ENCODE measurements at places on chromosomes 3 and 15.

GRCh38 chr3:41158947-41159346 lies 40.4 kb upstream of the CTNNB1 start:
- no peak for DNase-seq

GRCh38 chr3:58999134-58999773 lies 50.6 kb downstream of the CFAP20DC start:
- no peak for DNase-seq

DNA sequence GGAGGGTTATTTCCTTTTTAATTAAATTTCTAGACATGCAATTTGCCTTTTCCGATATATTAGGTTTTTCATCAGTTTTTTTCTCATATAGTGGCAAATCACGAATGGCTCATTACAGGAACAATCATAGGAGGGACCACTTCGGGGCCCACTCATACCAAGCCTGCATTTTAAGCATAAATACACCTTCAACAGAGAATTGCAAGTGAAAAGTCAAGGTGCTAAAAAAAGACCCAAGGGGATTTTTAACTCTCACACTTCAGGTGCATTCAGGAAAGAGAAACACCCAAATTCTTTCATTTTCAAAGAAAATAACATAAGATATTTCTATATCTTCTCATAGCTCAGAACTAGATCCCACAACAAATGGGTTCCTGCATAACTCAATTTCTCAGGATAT lies 979.6 kb upstream of the NR2F2 start:
- no peak for DNase-seq

DNA sequence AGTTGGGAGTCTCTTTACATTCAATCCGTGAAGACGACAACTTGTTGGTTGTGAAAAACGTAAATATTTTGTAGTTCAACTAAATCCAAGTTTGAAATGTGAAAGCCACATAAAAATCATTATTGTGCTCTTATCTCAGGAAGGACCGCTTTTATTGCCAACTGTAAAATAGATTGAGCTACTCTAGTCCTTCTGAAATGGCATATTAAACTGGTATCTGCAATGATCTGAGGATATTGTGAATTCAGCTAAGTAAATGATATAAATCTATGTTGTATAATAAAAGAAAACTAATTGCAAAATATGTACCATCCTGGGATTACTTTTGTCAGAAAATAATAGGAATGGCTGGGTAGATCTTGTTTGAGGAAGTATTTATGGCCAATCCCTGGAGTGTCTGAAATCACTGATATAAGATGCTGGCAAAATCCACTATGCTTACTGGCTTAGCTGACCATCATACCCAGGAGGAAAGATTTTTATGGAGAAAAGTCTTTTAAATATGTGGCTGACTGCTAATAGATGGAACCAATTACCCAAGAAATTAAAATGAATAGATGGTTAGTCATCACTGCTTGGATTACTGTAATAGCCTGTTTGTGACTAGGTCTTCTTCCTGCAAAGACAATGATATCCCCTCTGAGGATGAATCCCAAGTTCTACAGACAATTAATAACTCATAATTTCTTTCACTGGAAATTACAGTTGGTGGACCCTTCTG lies 191.8 kb downstream of the SEMA6D start:
- no peak for DNase-seq

- DNase-seq: no peak
Measured at GRCh38 chr3:8112587-8112986, 389.0 kb upstream of the LMCD1 start.

GRCh38 chr3:138457863-138458735 lies 23.7 kb downstream of the ESYT3 start:
- peak; percentile 53 for DNase-seq

GRCh38 chr15:28106294-28107110 lies 7.4 kb upstream of the OCA2 start:
- DNase-seq: peak; percentile 84

DNA sequence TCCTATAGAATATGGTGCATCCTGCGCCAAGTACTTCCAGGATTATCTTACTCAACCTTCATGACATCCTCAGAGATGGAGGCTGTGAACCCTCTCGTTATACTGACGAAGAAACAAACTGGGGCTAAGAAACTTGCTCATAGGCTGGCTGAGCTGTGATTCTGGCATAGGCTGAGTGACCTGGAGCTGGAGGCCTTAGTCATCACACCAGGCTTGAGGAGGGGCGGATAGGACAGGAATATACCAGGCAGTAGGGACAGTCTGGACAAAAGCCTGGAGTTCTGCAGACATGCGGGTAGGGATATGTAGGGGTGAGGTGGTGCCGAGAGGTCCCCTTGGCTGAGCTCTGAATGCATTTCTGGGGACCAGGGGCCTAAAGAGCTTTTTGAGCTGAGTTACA lies 18.1 kb downstream of the HEMK1 start:
- DNase-seq: no peak

DNA sequence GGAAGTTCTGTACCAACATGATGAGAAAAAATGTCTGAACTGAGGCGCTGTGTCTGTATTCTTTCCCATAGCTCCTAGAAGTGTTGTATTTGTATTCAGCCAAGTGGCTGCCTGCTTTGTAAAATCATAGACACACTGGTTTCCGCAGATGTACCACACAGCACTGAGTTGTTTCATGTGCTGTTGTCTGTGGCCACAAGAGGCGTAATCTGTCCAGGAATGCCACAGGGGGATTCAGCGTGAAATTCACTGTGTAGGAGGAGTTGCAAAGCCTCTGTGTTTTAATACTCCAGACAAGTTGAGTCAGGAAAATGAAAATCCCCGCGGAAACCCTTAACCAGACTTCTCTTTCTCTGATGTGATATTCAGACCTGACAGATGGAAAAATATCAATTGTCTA lies 462.2 kb downstream of the NSUN3 start:
- DNase-seq: no peak

DNA sequence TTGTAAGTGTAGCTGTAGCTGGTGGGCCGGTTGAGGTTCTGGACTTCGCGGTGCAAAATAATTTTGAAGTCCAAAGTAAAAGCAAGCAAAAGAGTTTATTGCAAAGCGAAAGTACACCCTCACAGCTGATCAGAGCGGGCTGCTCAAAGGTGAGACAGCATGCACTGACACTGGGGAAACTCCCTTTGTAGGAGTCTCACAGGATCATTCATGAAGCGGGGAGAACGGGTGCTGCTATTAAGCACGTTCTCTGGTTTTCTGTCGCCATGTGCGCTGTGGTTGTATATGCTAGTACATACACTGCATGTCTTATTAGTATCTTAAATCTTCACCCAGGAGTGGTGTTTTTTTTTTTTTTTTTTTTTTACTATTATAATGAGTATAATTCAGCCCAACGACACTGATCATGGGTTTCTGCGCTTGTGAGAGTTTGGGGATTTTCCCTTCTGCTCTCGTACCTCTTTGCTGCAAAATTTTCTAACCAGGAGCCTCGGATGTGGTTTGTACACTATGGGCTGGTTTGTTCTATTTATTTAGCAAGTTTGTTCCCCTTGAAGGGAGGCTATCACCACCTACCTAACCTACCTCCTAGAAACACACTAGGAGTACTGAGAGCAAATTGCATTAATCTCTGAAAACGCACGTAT lies 1.4 kb upstream of the AP4E1 start:
- peak; percentile 19 for DNase-seq

- DNase-seq: no peak
Measured at GRCh38 chr3:73437828-73438227, 186.9 kb downstream of the PDZRN3 start.

- DNase-seq: peak; percentile 88
Measured at GRCh38 chr3:128698211-128699047, 27.6 kb upstream of the RAB7A start.

- no peak for DNase-seq
Measured at GRCh38 chr15:78637776-78638435, 3.1 kb downstream of the CHRNB4 start.
